ENCODE measurements at places on chromosomes 5 and 9.

GRCh38 chr5:131068893-131069643, 96.0 kb downstream of the HINT1 start:
- DNase-seq, result peak; percentile 43

GRCh38 chr5:139384591-139385051, 1.5 kb upstream of the SLC23A1 start:
- no peak for DNase-seq

DNA sequence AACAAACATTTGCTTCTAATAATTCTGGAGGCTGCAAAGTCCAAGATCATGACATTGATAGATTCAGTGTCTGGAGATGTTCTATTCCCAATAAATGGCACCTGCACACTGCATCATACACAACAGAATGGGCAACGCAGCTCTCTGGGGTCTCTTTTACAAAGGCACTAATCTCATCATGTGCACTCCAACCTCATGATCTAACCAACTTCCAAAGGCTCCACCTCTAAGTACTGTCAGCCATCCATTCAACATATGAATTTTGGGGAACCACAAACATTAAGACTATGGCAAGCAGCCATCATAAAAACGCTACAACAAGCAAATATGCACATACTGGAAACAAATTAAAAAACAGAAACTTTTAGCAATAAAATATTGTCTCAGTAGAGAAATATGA, 121.1 kb downstream of the CYLC2 start:
- no peak for DNase-seq

DNA sequence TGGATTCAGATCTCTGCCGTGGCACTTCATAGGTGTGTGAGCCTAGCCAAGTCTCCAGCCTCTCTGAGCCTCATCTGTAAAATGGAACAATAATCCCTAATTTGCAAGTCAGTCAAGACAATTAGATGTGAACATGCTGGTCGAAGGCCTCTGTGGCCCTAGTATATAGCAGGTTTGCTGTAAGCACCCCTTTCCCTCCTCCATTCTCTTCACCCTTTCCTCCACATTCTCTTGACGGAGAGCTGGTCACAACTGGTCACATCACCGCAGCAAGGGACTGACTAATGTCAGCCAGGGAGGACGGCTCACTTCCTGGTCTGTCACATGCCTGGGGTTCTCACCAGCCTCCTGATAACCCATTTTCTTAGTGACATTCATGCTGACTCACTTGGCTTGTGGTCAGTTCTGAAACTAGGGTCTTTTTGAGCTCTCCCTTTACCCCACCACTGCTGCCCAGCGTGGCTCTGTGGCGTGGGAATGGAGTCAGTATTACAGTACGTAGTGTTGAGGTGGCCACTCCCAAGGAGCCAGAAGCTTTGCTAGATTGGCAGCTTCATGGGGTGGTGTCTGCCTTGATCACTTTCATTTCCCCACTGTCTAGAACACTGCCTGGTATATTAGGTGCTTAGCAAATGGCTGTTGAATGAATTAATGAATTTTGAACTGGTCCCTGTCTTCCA, 47.8 kb downstream of the ERGIC1 start:
- no peak for DNase-seq

DNA sequence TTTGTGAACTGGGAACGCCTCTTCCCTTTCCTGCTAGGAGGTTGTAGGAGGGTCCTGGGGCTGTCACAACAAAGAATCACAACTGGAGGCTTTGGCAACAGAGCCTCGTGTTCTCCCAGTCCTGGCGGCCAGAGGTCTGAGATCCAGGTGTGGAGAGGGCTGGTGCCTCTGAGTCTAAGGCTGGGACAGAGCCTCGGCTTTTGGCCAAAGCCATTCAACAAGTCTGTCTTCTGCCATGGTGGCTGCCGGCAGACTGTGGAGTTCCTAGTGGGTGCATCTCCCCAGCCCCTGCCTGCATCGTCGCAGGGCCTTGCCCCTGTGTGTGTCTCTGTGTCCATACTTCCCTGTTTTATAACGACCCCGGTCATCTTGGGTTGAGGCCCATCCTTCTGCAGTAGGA, 9.5 kb upstream of the IRX4 start:
- no peak for DNase-seq

- no peak for DNase-seq
Observed at GRCh38 chr5:89064054-89064453, 181.1 kb upstream of the MEF2C start.

GRCh38 chr5:175707751-175708375, 50.0 kb downstream of the HRH2 start:
- DNase-seq, result no peak

All from stimulated activated CD4-positive, alpha-beta T cell treated with anti-CD3 and anti-CD28 coated beads, Interleukin-12 subunit alpha, Interleukin-12 subunit beta, amount 100 ng/mL, for 48 hours (primary cell).